ENCODE measurements at places on chromosomes 3 and 15.
A peak's percentile ranks its signal among the peaks of the same experiment; 100 is the strongest.

DNA sequence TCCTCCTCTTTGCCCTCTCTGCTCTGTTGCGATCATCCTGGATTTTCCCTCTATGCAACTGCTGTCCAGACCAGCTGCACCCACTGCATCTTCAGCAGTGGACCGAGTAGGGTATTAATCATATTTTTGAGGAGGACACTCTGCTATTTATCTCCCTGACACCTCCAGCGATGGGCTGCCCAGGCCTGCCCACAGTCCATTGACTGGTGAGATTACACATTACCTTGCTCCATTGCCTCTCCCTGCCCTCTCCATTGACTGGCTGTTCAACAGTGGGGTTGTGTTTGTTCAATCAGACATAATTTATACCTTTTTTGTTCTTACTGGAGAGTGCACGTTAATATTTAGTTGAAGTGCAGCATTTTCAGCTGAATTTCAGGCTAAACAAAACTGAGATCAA lies 559.3 kb upstream of the ARRDC4 start:
- no peak for DNase-seq

- no peak for DNase-seq
Observed at GRCh38 chr3:127665586-127665985, 7.2 kb upstream of the ABTB1 start.

DNA sequence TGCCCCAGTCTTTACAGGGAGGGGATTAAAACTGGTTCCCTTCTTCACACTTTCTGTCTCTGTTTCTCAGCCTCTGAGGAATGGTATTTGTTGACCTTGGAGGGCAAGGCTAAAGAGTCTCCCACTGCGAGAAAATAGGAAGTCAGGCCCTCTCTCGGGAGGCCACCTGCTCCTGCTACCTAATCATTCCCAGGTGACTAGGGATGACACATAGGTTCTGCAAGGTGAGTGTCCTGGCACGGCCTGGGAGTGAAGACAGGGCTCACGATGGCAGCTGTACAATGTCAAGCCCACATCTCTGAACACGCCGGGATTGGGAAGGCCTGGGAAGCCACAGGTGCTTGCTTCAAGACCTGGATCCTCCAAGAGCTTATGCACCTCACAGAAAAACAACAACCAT lies 314.2 kb downstream of the NTRK3 start:
- no peak for DNase-seq

DNA sequence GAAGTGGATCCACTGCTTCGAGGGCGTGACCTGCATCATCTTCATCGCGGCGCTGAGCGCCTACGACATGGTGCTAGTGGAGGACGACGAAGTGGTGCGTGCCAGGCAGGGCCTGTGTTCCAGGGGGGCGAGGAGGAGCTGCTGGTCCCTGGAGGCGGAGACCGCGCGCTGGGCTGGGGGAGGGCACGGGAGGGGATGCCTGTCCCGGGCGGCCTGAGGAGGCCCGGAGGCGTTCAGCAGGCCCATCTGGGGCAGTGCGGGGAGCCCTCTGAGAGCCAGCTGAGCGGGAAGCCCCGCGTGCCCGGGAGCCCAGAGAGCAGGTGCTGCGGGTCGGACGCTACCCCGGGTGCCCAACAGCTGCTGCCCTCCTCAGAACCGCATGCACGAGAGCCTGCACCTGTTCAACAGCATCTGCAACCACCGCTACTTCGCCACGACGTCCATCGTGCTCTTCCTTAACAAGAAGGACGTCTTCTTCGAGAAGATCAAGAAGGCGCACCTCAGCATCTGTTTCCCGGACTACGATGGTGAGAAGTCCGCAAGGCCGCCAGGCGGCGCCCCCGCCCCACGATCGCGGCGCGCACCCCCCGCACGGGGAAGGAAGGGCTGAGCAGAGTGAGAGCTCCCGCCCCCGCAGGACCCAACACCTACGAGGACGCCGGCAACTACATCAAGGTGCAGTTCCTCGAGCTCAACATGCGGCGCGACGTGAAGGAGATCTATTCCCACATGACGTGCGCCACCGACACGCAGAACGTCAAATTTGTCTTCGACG lies 2.9 kb downstream of the GNAT1 start:
- DNase-seq = peak; percentile 75

DNA sequence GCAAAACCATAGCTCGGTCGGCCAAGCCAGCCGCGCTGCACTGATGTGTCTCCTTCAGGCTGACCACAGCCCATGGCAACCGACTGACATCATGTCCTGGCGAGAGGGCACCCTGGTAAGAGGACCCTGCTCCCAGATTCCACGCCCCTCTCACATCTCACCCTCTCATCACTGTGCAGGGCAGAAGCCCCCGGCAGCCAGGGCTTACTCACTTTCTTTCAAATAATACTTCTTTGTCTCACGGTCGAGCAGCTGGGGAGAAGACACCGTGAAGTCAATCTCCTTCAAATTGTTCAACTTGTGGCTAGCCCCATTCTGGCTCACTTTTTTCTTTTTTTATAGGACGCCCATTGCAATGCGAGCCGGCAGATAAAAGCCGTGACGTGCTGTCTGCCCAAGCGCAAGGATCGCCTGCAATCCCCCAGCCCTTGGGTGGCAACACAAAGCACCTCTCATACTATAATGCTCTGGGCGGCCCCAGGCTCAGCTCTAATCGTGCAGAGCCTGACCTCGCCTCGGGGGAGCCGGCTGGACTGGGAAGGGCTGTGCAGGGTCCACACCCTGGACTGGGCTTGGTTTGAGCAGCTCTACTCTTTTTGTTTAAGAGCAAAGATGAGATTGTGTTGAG lies 33.6 kb downstream of the VGLL4 start:
- DNase-seq = no peak

- no peak for DNase-seq
Observed at GRCh38 chr3:49721896-49722781, 1.6 kb downstream of the GMPPB start.
